ENCODE measurements at places on chromosomes 4 and X.

DNA sequence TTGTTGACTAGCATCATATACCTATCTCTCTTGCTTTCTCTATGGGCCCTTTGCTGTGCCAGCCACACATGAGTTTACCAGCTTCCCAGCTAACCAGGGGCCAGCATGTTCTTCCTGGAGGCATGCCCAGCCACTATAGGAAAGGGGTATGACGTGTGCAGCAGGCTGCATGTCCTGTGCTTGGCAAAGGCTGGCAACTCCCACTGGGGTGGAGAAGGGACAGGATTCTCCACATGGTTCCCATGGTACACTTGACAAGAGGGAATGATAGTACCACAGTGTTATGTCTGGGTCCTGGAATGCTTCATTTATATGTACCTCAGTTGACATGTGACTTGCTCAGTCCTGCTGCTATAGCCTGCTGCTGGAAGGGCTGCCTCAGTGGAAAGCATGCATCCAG, 78.8 kb downstream of the TMEM164 start:
- peak; percentile 57 for DNase-seq

GRCh38 chrX:1521459-1521956, 15.5 kb downstream of the P2RY8 start:
- DNase-seq, result no peak

DNA sequence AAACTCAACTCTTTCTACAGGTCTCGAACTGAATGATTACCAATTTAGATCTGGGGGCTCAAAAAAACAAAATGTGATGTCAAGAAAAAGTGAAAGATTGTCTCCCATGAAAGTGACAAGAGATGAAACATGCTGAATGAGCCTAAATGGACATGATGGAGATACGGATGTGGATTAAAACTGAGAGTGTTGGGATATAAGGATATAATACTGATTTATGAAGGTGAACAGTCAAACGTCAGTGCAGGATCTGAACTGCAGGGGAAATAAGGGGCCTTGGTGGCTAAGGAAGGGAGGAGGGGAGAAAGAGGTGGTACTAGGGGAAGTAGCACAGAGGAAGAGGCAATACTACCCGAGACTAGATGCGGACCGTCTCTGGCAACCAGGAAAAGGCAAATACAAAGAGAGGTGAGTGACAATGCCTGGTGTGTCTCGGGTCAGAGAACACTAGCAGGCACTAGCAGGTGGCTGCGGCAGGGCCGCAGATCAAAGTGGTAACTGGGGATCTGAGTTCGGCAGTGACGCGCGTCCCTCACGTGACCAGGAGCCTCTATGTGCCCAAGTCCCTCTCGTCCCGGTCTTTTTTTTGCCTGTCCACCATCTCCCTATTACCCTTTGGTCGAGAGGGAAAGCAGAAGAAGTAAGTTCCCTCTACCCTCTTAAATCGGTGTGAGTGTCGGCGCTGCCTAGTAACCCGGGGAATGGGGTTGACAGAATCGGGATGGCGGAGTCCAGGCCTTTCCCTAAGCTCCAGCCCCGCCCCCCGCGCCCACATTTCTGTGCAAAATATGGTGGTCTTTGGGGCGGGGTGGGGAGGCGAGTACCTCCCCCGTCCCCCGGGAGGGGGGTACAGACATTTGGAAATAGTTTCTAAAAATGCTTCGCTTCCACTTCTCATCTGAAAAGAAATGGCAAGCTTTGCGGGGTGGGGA, at the start of gene TCEAL1:
Gene TCEAL1, plus strand, starts transcription at position 590 of the 932 bp plus-strand sequence. CDS start 942 bp downstream, outside the sequence.
- DNase-seq, result peak; percentile 44

DNA sequence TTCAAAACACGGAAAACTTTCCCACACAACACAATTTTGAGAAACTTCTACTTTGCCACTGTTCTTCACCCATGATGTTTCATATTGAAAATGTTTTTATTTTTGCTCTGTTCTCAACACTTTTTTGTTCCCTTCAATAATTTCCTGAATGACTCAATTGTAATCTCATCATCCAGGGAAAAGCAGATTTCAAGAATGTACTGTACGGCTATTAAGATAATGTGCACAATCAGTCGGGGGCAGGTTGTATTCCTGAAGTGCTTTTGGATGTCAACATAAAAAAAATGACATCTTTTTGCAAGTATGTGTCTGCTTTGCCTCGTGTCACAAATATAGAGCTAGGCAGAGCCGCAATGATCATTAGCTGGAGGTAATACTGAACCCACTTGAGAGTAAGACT, 9.7 kb downstream of the SMPX start:
- DNase-seq, result no peak

- DNase-seq, result no peak
Measured at GRCh38 chrX:1164322-1165288, 47.8 kb downstream of the CRLF2 start.

All from fibroblast of villous mesenchyme (primary cell).